Right renal pelvis (tissue), 4 donors: ENCODE measurements at places on chromosomes 4 and X. TPM values are rescaled to one million over a fixed set of nuclear protein-coding genes. Genes with fewer than 3 reads are reported as not detected.

DNA sequence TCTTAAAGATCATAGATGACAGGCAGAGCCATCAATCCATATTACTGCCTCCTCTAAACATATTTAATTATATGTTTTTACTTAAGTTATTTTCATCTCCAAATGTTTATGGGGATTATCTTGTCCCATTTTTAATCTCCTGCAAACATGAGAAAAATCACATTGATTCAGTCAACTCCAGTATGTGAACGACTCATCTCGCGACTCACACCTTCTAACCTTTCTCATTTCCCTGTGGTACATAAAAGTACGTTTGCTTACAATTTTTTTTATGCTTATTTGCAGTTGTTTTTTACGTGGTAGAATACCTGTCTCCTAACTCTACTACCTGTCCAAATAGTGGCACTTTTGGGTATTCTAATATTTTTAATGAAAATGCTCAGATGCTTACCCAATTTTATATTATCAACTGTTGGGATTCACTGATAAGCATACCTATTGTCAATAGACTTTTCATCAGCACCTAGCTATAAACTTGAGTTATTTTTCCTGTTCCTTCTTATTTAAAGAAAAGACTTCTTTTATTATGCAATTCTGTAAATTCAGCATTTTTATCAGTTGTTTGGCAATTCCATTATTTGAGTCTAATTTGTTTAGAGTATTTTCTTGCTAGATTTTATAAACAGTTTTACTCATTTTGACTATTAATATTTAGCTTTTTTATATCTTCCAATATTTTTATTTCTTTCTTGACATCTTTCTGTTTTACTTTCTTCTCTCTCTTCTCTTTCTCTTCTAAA is 276.6 kb downstream of the ANK2 start:
- no peak for DNase-seq

EXOC1 gene
- 50.6 TPM for polyA plus RNA-seq

DNA sequence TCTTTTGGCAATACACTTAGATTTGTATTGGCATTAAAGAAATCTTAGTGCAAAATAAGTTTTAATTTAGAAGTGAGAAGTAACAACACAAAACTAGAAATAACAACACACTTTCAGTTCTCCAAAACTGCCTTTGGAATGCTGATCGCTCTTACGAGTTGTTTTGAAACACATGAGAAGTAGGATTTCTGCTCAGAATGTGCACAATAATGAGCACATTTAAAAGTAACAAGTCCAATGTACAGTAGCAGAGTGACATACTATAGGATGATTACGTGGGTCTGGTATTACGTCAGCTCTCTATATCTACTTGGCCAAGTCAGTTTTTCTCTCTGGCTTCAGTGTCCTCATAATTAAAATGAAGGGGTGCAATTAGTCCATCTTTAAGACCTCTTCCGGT is 164.8 kb downstream of the CHM start:
- DNase-seq, result no peak

FAM53A gene
- 1.6 TPM for polyA plus RNA-seq

GRCh38 chrX:107849747-107850421 is 24.2 kb downstream of the MID2 start:
- no peak for DNase-seq

DNA sequence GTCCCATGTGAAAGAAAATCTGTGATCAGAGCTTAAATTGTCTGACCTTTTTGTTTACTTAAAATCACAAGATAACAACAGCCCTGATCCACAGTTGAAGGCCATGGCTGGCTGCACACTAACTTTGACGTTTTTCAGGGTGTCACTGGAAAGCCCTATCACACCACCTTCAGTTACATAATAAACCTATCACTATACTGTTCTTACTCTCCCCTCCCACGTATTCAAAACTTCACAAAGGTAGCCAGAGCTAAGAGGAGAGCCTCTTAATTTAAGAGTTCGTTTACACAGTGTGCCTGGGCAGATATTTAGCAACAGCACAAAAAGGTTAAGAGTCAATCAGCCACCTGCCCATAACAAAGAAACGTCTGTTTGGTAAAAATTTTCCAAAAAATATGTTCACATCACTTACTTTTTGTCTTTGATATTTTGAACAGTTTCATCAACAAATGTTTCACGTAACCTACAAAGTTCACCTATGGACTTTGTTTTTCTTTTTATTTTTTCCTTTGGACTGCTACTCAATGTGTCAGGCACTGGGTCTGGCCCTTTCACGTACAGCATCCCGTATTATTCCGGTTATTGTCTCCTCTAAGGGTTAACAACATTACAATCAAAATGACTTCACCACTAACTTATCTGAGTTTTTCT is 25.0 kb downstream of the RFC1 start:
- DNase-seq, result no peak

GALNTL6 gene
- polyA plus RNA-seq, result 0.86 TPM

IL3RA gene
- polyA plus RNA-seq, result 10.4 TPM

RRH gene
- polyA plus RNA-seq, result 0.46 TPM

GRCh38 chrX:133685822-133686221 is 270.5 kb upstream of the GPC4 start:
- DNase-seq, result no peak

- DNase-seq, result no peak
These were observed 78.9 kb downstream of the NSUN7 start for GRCh38 chr4:40828661-40829060.

GRCh38 chrX:21658152-21658737 is at the start of gene KLHL34:
Gene KLHL34 (minus strand): TSS chrX:21658330. CDS start chrX:21657788, 542 bp downstream.
- no peak for DNase-seq

DNA sequence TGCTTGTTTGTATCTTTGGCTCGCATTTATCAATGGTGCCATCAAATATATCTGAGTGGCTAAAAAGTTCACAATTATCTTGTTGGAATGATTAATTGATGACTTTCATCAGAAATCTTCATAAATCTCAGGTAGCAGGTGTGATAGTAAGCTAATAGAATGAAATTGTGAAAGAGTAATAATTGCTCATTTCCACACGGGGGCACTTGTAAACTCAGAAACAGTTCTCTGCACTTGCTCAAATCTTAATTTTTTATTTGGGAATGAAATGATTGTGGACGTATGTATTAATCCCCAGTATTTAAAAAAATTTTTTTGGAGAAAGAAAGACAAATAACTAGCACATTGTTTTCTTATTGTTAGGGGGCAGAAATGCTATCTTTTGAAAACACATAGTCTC is 132.8 kb downstream of the DTHD1 start:
- no peak for DNase-seq

PRR32 gene
- polyA plus RNA-seq, result not detected

DNA sequence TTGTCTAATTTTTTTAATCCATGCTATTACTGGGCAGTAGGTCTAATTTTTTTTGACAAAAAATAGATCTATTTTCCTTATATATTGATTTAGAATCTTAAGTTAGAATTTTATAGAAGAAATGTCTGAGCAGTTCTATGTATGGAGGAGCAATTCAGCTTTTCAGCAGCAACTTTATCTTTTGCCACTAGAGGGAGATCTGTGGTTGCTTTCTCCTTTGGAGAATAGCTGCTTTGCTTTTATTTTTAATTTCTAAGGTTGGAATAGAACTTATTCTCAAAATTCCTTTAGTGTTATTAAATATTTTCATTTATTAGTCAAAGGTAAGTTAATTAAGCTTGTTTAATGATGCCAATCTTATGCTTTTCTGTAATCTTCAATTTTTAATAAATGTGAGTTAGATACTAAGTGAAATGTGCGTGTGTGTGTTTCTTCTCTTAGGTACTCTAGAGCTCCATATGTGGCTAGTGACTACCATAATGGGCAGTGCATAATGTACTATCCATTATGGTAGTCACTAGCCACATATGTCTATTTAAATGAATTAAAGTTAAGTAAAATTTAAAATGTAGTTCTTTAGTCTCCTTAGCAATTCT is 29.3 kb downstream of the FAM199X start:
- no peak for DNase-seq

DNA sequence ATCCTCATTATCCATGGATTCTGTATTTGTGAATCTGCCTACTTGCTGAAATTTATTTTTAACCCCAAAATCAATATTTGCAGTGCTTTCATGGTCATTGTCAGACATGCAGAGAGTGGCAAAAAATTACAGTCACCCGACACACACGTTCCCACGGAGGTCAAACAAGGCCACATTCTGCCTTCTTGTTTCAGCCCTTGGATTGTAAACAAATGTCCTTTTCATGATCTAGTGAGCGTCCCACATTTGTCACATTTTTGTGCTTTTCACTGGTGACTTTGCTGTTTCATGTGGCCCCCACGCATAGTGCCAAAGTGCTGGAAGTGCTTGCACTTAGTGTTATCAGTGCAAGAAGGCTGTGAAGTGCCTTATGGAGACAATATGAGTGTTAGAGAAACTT is 45.0 kb downstream of the SOD3 start:
- no peak for DNase-seq

GRCh38 chr4:85414972-85415371 is 60.0 kb upstream of the ARHGAP24 start:
- DNase-seq, result no peak

CT45A5 gene
- polyA plus RNA-seq, result not detected

GRCh38 chrX:12494400-12495138 is 296.6 kb upstream of the PRPS2 start:
- no peak for DNase-seq

DCK gene
- polyA plus RNA-seq, result 33.5 TPM

CXCR3 gene
- polyA plus RNA-seq, result 0.22 TPM

TEC gene
- polyA plus RNA-seq, result 4.1 TPM

IL2 gene
- not detected for polyA plus RNA-seq

SRPK3 gene
- polyA plus RNA-seq, result 1.5 TPM

SHROOM2 gene
- polyA plus RNA-seq, result 18.4 TPM

DNA sequence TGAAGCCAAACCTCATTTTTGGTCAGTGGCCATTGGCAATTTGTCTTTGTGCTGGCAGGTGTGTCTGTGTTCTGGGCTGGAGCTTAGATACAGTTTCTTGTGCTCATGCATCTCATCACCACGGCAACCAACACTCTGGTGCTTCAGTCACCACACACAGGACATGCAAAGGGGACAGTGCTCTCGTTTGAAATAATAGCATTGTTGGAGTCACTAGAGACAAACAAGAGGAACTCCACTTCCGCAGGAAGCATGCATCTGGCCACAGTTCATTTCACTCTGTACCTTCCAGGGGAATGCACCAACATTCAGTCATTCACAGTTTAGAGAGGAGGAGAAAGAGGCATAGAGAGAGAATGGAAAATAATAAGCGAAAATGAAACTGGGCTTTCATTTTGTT is 267.4 kb downstream of the ANK2 start:
- no peak for DNase-seq

DNA sequence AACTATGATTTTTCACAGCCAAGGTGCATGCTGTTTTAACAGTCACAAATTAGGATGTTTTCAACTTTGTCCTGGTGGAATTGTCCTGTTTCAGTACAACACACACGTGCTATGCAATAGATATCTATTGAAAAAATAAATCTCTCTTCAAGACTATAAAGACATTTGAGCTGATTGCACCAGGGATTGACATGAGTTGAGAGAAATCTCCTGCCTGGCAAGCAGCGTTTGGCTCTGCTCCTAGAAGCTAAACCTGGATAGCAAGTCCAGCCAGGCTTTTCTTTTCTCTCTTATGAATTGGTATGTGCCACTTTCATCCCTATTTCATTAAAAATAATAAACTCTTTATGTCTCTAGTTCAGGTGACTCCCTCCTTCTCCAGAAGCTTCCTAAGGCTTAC is 16.6 kb upstream of the NPNT start:
- DNase-seq, result no peak

ITM2A gene
- 92.4 TPM for polyA plus RNA-seq

- no peak for DNase-seq
These were observed 53.7 kb downstream of the NAA11 start for GRCh38 chr4:79272126-79272525.

DNA sequence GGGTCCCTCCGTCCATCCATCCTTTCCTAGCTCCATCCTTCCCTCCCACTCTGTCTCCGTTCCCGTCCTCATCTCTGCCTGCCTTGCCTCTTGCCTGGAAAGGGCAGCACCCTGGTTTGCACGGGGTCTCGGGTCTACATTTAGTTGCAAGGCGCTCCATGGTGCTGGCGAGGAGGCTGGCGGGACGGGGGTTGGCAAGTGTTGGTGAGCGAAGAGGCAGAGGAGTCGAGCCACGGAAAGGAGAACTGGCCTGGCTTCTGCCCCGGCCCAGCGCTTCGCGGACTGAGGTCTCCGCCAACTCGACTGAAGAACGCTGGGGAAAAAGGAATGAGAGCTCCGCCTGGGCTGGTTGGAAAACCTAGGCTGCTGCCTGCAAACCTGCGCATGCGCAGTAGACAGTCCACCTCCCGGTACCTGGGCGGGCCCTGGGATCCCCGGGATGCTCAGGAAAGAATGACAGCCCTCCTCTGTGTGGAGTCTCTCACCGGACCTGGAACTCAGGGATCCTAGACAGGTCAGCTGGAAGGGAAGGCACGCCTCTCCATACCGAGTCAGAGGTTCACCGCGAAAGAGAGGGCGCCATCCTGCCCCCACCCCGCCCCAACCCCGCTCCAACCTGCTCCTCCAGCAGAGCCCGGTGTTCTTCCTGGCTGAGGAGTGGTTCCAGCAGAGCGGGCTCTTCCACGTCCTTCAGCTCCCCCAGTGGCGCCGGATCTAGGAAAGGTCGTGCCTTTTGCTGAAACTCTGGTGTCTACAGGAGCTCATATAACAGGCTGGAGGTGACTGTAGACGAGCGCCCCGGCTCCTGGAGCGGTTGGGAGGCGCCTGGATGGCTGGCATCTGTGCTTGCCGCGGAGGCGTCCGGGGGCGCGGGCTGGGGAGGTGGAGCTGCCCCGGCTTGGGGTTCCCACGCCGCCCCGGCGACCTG is 6.0 kb downstream of the FRG2 start:
- no peak for DNase-seq

GRCh38 chr4:90718931-90719330 is 591.7 kb downstream of the CCSER1 start:
- peak; percentile 30 for DNase-seq

DNA sequence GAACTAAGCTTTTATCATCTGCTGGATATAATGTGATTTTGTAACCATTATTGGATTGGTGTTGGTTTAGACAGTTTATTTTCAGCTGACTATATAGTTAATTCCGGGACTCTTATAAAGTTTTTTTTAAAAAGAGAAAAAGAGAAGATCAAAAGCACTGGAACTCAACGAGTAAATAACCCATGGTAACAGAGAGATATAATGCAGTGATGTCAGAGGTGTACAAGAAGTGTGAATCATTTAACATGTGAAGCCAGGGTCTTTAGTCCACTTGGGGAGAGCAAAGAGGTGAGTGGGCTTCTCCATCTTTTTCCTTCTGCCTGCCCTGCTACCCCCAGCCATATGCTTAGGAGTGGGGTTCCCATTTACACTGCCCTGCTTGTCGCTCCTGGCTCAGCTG is 3.2 kb downstream of the TMEM165 start:
- DNase-seq, result no peak
